Activated CD8-positive, alpha-beta memory T cell treated with anti-CD3 and anti-CD28 coated beads, Interleukin-2, amount 10 ng/mL, durations not matched to agents 7 days and 5 days (primary cell): ENCODE measurements at places on chromosomes 7 and 10. TPM values are rescaled to one million over a fixed set of nuclear protein-coding genes. Genes with fewer than 3 reads are reported as not detected.

GRCh38 chr7:128833946-128834325 is 3.7 kb downstream of the FLNC start:
- H3K4me3 ChIP-seq: no peak overlapping the region
- H3K36me3 ChIP-seq: no peaks in the 10 kb centered on the region
- DNase-seq: no peak

- DNase-seq: no peak
- H3K36me3 ChIP-seq: no peaks in the 10 kb centered on the region
- no peaks in the 10 kb centered on the region for H3K4me1 ChIP-seq
- H3K27ac ChIP-seq: no peak overlapping the region
Observed at GRCh38 chr10:34109952-34110702, 705.0 kb downstream of the PARD3 start.

DNA sequence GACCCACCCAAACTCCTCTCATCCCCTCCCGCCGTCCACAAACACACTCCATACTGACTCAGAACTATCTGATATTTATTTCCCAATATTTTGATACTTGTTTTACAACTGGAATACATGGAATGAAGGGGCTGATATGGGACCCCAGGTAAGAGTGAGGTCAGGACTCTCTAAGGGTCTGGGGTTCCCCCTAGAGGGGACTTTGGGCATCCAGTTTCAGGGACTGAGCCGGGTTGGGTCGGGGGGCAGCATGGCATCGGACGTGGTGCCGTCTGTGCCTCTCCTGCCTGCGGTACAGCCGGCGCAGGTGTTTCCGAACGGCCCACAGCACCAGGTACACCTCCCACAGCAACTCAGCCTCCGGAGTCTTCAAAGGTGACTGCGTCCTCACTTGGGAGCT is 7.5 kb downstream of the SPACDR start:
- no peak overlapping the region for H3K27ac ChIP-seq
- peaks cover 6% of the 10 kb centered on the region for H3K4me1 ChIP-seq
- no peak for DNase-seq
- peaks cover 22% of the 10 kb centered on the region for H3K36me3 ChIP-seq
- no peak overlapping the region for H3K4me3 ChIP-seq
- no peaks in the 10 kb centered on the region for H3K27me3 ChIP-seq

DNA sequence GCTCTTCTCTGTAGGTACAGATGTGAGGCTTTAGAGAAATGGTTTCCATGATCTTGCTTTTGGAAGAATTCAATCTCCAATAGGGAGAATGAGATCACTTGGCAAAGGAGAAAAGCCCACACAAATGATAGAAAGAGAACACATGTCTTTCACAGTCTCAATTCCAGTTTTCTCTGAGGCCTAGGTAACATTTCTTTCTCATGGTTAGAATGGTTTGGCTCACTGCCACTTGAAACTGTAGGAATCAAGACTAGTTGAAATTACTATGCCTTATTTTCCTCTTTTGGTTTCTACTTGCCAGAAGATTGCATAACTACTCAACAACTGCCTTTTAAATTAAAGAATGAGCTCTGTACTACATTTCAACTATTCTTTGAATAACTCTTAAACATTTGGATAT is 276.5 kb upstream of the TEX47 start:
- H3K27ac ChIP-seq: no peak overlapping the region
- H3K4me1 ChIP-seq: no peaks in the 10 kb centered on the region
- H3K36me3 ChIP-seq: no peaks in the 10 kb centered on the region
- no peak overlapping the region for H3K4me3 ChIP-seq
- no peaks in the 10 kb centered on the region for H3K27me3 ChIP-seq

- DNase-seq: no peak
- peaks cover 6% of the 10 kb centered on the region for H3K36me3 ChIP-seq
- H3K4me1 ChIP-seq: peaks cover 19% of the 10 kb centered on the region
- no peak overlapping the region for H3K27ac ChIP-seq
Observed at GRCh38 chr7:141709318-141709717, 1.2 kb downstream of the WEE2 start.

DNA sequence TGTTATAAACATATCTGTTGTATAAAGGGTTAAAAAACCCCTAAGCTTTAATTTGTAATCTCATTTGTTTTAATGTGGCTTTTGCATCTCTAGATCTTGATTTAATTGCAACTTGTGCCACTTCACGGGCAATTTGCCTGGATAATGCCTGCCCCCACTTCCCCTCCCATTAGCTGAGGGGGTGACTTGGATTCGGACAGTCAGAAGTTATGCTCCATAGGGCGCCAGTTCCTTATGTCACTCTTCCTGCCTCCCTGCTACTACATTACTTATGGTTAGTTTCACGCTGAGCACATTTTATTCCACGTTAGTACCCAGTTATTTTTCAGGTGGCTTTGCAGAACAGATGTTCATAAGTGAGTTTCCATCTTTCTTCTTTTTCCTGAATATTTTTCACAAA is 1015.2 kb upstream of the PHF14 start:
- no peaks in the 10 kb centered on the region for H3K36me3 ChIP-seq
- no peaks in the 10 kb centered on the region for H3K27me3 ChIP-seq
- H3K27ac ChIP-seq: no peak overlapping the region
- no peaks in the 10 kb centered on the region for H3K4me1 ChIP-seq
- H3K4me3 ChIP-seq: no peak overlapping the region

DNA sequence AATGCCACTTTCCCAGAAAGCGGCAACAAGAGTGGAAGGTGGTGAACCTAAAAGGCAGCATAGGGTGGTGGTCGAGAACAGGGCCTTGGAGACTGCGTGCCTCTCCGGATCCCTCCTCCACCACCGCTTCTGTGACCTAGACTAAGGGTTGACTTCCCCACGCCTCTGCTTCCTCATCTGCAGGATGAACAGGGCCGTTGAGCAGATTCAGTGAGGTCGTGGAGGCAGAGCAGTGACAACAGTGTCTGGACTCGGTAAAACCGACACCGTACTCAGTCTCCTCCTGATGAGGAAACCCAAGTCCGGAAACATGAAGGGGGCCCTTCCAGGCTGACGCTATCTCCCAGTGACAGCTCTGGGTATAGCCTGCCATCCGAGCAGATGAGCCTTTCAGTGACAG is 162.6 kb downstream of the CELF2 start:
- H3K27ac ChIP-seq: no peak overlapping the region
- peaks cover 98% of the 10 kb centered on the region for H3K36me3 ChIP-seq
- DNase-seq: peak; percentile 89
- peaks cover 91% of the 10 kb centered on the region for H3K4me1 ChIP-seq

- H3K36me3 ChIP-seq: peaks cover 20% of the 10 kb centered on the region
- H3K4me1 ChIP-seq: peaks cover 68% of the 10 kb centered on the region
- DNase-seq: no peak
- no peaks in the 10 kb centered on the region for H3K27me3 ChIP-seq
Observed at GRCh38 chr7:36600314-36600682, 124.0 kb downstream of the AOAH start.

DNA sequence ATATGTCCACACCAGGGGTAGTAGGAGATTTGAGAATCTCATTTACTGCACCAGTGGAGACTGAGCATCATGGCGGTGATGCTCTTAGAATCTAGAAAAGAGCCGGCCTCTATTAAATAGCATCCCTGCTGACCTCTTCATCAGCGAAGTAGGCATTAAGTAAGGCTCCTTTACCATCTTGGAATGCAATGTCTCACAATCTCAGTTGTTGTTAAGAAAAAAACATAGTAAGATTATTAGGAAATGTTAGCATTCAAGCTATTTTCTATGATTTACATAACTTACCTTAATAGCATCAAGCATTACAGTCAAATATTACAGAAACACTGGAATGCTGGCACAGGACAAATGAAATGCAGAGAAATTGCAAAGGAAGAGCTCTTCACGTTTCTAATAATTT is 54.5 kb downstream of the ORC5 start:
- H3K27ac ChIP-seq: no peak overlapping the region
- peaks cover 3% of the 10 kb centered on the region for H3K36me3 ChIP-seq
- no peak for DNase-seq
- H3K4me1 ChIP-seq: peaks cover 2% of the 10 kb centered on the region
- no peak overlapping the region for H3K4me3 ChIP-seq

DNA sequence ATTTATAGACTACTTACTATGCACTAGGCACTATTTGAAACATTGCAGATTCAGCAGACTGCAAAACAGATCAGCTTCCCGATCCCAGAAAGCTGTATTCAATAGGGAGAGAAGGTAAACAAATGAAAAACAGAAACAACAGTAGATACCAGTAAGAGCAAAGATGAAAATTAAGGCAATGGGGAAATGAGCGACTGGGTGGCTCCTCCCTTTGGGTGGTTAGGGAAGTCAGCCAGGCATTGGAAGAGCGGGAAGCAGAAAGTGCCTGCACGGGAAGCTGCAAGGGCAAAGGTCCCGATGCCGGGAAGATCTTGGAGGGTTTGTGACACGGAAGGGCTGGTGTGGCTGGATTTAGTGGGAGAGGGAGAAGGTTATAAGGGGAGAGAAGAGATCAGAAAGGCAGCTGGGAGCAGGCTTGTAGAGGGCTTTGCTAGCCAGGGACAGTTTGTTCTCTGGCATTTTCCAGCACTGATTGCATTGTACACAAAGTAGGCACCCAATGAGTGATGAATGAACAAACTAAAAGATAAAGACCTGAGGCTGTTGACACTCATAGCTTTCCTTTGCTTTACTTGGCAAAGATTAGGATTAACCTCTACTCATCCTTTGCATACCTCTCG is 67.8 kb downstream of the NAMPT start:
- DNase-seq: no peak
- peaks cover 4% of the 10 kb centered on the region for H3K36me3 ChIP-seq
- H3K27me3 ChIP-seq: peaks cover 44% of the 10 kb centered on the region
- no peak overlapping the region for H3K4me3 ChIP-seq

DNA sequence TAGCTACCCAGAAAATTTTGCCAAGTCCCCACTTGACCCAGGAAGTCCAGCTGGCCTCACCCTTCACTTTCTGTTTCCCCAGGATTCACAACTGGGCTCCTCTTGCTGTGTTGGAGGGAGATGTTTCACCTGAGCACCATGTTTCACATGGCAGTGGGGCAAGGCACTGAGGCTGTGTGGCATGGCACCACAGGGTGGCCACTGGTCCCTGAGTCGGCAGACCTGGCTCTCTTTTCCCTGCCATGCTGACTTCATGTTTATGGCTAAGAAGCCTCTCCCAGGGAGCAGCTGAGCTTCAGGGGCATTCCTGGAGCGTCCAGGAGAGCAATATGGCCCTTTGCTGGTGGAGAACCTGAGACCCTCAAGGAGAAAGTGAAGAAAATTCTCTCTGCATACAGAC is 266.9 kb downstream of the RPS24 start:
- H3K27ac ChIP-seq: no peak overlapping the region
- H3K4me1 ChIP-seq: peaks cover 21% of the 10 kb centered on the region
- H3K36me3 ChIP-seq: peaks cover 2% of the 10 kb centered on the region
- no peak overlapping the region for H3K4me3 ChIP-seq
- H3K27me3 ChIP-seq: peaks cover 7% of the 10 kb centered on the region

- no peaks in the 10 kb centered on the region for H3K27me3 ChIP-seq
- no peak overlapping the region for H3K4me3 ChIP-seq
- no peak for DNase-seq
- H3K36me3 ChIP-seq: no peaks in the 10 kb centered on the region
Observed at GRCh38 chr10:76982671-76983070, 654.9 kb downstream of the KCNMA1 start.

DNA sequence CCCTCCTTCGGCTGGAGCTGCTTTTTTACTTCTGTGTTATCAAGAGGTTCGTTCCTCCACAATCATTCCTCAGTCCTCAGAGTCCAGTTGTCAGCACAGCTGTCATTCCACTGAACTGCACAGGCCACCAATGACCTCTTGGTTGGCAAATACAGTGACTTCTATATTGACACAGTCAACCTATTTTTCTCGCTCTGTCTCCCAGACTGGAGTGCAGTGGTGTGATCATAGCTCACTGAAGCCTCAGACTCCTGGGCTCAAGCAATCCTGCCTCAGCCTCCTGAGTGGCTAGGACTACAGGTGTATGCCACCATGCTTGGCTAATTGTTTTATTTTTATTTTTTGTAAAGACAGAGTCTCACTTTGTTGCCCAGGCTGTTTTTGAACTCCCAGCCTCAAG is 27.7 kb downstream of the CRCP start:
- peaks cover 57% of the 10 kb centered on the region for H3K36me3 ChIP-seq
- H3K27me3 ChIP-seq: no peaks in the 10 kb centered on the region
- no peak overlapping the region for H3K27ac ChIP-seq
- no peak for DNase-seq
- H3K4me3 ChIP-seq: no peak overlapping the region
- peaks cover 5% of the 10 kb centered on the region for H3K4me1 ChIP-seq

DNA sequence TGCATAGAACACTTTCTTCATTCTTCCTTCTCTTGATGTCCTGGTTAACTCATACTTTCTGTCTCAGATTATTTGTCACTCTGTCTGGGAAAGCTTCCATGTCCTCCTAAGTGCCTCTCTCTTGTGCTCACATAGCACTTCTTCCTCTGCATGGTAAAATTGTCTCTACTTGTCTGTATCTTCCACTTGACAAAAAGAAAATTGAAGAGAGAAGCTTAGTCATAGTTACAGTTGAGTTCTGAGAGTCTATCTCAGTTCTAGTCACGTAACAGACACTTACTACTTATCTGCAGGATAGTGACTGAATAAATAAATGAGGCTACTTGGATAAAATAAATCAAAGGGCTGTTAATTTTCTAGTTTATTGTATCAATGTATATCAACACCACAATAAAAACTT is 458.1 kb downstream of the HTR7 start:
- H3K36me3 ChIP-seq: no peaks in the 10 kb centered on the region
- H3K4me1 ChIP-seq: no peaks in the 10 kb centered on the region
- no peak overlapping the region for H3K4me3 ChIP-seq
- H3K27me3 ChIP-seq: no peaks in the 10 kb centered on the region
- no peak for DNase-seq

DNA sequence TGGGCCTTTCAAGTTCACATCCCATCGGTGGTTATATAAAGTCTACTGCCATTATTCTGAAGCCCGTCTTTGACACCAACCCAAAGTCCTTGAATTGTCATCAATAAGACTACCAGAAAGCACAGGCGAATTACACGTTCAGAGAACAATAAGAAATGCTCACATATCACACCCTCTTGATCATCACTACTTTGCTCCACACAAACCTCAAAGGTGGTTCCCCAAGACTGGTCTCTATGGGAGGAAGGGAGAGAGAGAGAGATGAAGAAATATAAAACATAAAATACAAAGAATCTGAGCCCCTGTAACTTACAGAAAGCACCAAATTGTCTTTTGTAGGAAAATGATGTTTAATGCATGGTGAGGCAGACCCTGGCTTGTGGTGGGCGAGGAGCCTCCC is 4.4 kb downstream of the HIPK2 start:
- H3K36me3 ChIP-seq: peaks cover 6% of the 10 kb centered on the region
- no peak overlapping the region for H3K4me3 ChIP-seq
- peak overlapping the region; percentile 45 for H3K27ac ChIP-seq
- peak; percentile 53 for DNase-seq

- H3K4me1 ChIP-seq: peaks cover 5% of the 10 kb centered on the region
- DNase-seq: no peak
- H3K36me3 ChIP-seq: no peaks in the 10 kb centered on the region
- H3K27ac ChIP-seq: no peak overlapping the region
Observed at GRCh38 chr10:110788620-110789385, 82.9 kb upstream of the PDCD4 start.

GRCh38 chr10:58976254-58976653 is 200.2 kb upstream of the PHYHIPL start:
- H3K36me3 ChIP-seq: no peaks in the 10 kb centered on the region
- H3K4me3 ChIP-seq: no peak overlapping the region
- no peak for DNase-seq
- H3K27me3 ChIP-seq: no peaks in the 10 kb centered on the region
- no peaks in the 10 kb centered on the region for H3K4me1 ChIP-seq

The C10orf62 gene
- not detected for total RNA-seq

The DOCK4 gene
- 0.87 TPM for total RNA-seq

The CCDC136 gene
- total RNA-seq: 4.4 TPM

The RAMP3 gene
- not detected for total RNA-seq

The LRMDA gene
- total RNA-seq: not detected

The IL15RA gene
- total RNA-seq: 31.7 TPM

The WIPF3 gene
- total RNA-seq: not detected

The CLDN4 gene
- total RNA-seq: 0.12 TPM

The NXPH1 gene
- total RNA-seq: not detected

The SCIN gene
- total RNA-seq: 1.0 TPM

The OPALIN gene
- not detected for total RNA-seq

The SUN3 gene
- total RNA-seq: not detected
